ENCODE measurements at places on chromosomes 4 and X. TPM values are rescaled to one million over a fixed set of nuclear protein-coding genes. Genes with fewer than 3 reads are reported as not detected.

Gene ATP11C
- total RNA-seq, result 3.7 TPM

DNA sequence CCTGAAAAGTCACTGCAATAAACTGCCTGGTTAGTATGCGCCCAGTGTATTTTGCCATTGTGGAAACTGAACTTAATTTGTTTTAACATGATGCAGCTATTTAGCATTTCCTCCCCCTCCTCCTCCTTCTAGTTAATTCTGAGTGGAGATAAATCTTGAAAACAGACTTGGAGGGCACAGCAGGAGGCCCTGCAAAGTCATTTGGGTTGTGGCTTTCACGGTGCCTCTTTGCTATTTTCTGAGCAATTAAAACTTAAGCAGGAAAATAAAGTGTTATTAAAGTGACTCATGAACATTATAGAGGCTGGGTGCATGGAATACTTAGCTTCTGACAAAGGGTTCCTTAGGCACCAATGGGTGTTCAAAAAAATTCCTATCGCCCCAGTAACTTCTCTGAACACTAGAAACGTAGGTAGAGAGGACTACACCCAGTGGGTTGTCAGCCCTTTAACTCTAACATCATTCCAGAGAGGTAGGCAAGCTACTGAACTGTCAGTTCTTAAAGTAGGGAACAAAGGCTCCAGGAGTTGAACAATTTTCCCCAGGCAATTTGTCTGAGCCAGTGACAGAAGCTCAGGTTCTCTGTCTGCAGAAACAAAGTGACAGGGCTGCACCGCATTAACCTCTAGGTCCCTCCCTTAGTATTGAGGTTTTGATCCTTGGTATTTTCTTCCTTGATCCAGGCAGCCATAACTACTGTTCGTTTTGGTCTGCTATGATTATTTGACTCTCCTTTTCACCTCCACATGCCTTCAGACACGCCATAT lies 158.3 kb upstream of the KIT start:
- DNase-seq, result no peak

Gene F8A2
- total RNA-seq, result not detected

Gene PLAC8
- total RNA-seq, result 3.1 TPM

Gene RTL3
- 0.16 TPM for total RNA-seq

DNA sequence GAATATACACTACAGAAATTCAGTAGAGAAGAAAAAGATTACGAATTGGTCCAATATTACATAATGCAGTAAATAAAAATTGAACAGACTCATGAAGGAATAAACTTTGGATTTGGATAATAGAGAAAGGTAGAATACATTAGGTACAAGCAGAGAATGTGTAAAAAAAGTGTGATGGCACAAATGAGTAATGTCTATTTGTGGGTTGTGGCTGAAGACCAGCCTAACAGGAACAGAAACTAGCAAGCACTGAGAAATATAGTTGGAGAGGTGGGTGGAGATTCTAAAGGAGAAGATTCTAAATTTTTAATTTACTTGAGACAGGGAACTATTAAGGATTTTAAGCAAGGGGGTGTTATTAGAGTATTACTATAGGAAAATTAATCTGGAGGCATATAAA lies 15.2 kb upstream of the CLOCK start:
- no peak for DNase-seq

DNA sequence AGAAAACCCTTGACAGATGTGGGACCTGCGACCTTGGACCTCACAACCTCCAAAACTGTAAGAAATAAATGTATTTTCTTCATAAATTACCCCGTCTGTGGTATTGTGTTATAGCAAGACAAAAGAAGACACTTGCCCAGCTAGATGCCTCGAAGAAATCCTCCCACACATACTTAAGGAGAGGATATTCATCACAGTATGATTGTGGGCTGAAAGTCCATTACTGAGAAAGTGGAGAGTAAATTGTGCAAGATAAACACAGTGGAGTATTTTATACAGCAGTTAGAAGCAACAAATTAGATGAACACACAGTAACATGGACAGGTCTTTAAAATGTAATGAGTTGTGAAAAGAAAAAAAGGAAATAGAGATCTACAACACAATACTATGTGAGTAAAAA lies 25.8 kb upstream of the PLA2G12A start:
- DNase-seq, result no peak

GRCh38 chr4:108458681-108459080 lies 161.7 kb upstream of the RPL34 start:
- DNase-seq, result no peak

GRCh38 chrX:21225643-21226042 lies 148.6 kb upstream of the CNKSR2 start:
- DNase-seq, result no peak

- DNase-seq, result no peak
Observed at GRCh38 chr4:92968556-92968955, 664.8 kb downstream of the GRID2 start.

GRCh38 chrX:13936521-13937225 lies 93.0 kb downstream of the GEMIN8 start:
- DNase-seq, result no peak

Gene ADH1B
- 15.5 TPM for total RNA-seq

Gene SOWAHB
- 2.1 TPM for total RNA-seq

DNA sequence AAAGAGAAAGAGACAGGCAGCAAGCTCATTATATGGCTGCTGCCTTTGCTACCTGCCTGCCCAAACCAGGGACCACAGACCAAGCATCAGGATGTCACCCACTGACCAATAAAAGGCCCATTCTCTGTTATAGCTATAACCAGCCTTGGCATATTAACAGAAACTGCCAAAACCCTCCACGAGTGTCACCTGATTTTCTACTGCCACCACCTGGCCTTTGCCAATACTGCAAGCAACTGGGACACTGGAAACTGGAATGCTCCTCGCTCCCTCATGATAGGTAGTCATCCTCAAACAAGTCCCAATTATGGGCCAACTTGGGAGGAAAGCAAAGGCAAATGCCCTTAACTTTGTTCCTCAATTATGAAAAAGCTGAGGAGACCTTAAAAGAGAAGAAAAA lies 76.0 kb downstream of the SPIN4 start:
- no peak for DNase-seq

GRCh38 chr4:88002786-88003185 lies 4.6 kb upstream of the PKD2 start:
- no peak for DNase-seq

Gene PASD1
- total RNA-seq, result not detected

Gene AR
- 2.0 TPM for total RNA-seq
